ENCODE measurements at places on chromosomes 6 and 20.

DNA sequence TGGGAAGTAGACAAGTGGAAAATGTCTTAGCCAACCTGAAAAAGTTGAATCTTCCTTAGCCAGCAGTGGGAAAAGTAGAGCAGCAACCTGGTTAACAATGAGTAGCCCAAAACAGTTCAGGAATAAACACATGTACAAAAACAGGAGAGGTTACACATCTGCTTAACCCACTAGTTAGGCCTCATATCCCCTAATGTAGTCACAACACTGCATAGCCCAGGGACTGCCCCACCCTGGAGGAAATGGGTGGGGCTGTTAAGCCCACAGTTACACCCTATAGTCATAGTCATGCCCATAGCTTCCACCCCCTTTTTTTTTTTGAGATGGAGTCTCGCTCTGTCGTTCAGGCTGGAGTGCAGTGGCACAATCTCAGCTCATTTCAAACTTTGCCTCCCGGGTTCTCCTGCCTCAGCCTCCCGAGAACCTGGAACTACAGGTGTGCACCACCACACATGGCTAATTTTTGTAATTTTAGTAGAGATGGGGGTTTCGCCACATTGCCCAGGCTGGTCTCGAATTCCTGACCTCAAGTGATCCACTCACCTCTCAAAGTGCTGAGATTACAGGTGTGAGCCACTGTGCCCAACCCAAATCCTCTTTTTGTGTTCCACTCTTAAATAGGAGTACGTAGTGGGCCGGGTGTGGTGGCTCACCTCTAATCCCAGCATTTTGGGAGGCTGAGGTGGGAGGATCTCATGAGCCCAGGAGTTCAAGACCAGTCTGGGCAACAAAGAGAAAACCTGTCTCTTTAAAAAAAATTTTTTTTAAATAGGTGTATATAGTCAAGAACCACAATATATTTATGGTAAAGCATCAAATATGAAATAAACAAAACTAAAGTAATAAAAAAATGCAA is 24.5 kb downstream of the ILRUN start:
- peak; percentile 65 for DNase-seq

DNA sequence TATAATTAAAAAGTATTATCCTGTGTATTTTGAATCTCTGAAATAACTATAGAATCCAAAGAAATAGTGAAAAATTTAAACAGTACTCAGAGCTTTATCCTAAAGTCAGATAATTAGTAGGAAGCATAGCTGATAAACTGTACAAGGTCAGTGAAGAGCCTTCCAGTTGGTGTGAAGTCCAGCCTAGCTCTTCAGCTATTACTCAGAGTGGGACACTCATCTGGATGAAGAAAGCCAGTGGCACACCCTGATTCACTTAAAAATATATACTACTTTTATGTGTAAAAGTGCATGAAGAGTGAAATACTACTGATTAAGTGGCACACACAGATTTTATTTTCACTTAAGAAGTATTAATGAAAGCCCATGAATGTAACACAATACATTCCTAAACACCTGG is 3.1 kb downstream of the IFNGR1 start:
- DNase-seq = no peak

- no peak for DNase-seq
These were observed 41.9 kb upstream of the RBM24 start for GRCh38 chr6:17239260-17239659.

GRCh38 chr20:53599910-53600632 is 6.4 kb upstream of the ZNF217 start:
- no peak for DNase-seq

DNA sequence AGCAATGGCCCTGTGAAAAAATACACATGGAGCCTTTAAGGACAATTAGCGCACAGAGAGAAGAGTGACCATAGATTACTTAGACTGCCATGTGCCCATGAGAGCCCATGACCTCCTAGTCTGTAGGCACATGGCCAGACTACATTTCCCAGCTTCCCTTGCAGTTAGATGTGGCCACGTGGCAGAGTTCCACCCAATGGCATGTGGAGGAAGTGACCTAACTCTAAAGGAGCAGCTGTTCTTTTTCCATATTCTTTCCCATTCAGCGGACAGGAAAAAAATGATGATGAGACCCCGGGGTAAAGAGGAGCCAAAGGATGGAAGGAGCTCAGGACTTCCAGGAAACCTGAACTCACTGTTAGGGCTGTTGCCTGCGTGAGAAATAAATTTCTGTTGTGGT is 116.6 kb downstream of the CBLN4 start:
- no peak for DNase-seq

GRCh38 chr6:146110990-146111389 is 82.1 kb downstream of the GRM1 start:
- no peak for DNase-seq

GRCh38 chr6:39044181-39044580 is 4.4 kb upstream of the GLP1R start:
- no peak for DNase-seq

DNA sequence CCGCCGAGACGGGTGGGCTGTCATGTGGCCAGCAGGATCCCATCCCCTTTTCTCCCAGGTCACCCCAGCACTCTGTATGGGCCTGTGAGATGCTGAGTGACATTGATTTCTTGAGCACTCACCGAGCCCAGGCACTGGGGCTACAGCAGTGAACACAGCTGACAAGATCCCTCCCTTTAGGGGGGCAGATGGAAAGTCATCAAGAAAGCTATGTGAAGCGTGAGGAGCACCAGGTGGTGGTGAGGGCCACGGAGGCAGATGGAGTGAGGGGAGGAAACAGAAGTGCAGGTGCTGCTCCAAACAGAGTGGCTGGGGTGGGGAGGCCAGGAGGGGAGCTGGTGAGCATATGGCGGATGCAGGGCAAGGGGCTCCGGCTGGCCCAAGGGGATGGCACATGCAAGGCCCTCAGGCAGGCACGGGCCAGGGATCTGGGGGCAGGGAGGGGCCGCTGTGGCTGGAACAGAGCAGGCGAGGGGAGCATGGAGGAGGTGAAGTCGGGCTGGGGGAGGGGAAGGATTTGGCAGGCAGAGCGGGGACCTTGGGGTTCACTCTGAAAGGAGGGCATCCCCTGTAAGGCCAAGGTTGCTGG is 184.0 kb downstream of the BMP7 start:
- no peak for DNase-seq

- DNase-seq = no peak
These were observed 584.7 kb downstream of the RFPL4B start for GRCh38 chr6:112931832-112932231.

GRCh38 chr6:22444330-22444729 is 125.0 kb upstream of the HDGFL1 start:
- no peak for DNase-seq

GRCh38 chr6:118810420-118811027 is 83.4 kb upstream of the ASF1A start:
- DNase-seq = peak; percentile 53

DNA sequence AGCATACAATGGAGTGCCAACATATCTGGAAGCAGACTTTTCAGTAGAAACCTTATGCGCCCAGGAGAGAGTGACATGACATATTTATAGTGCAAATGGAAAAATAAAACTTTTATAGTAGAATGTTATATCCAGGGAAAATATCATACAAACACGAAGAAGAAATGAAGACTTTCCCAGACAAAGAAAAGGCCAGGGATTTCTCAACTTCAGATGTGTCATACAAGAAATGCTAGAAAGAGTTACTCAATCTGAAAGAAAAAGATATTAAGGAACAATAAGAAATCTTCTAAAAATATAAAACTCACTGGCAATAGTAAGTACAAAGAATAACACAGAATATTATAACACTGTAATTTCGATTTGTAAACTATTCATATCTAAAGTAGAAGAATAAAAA is 1269.3 kb downstream of the GRIK2 start:
- DNase-seq = no peak
